Stimulated activated CD4-positive, alpha-beta T cell treated with anti-CD3 and anti-CD28 coated beads, Interleukin-1b, Interleukin-23, amount 100 ng/mL, for 48 hours (primary cell): ENCODE measurements at places on chromosomes 5 and 9.
A peak's percentile ranks its signal among the peaks of the same experiment; 100 is the strongest.

DNA sequence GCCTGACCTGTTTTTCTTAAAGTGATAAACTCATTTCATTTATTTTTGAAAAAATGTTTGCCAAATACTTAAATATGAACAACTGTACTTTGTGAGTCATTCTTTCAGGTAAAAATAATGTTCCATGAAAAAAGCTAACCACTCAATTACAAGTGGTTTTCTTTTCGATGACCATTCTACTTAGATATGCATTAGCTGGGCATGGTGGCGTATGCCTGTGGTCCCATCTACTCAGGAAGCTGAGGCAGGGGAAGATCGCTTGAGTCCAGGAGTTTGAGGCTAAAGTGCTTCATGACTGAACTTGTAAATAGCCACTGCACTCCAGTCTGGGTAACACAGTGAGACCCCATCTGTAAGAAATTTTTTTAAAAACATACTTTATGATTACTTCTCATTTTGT lies 4.0 kb upstream of the WDR70 start:
- DNase-seq, result no peak

GRCh38 chr9:77765781-77766259 lies 117.7 kb upstream of the GNA14 start:
- no peak for DNase-seq

DNA sequence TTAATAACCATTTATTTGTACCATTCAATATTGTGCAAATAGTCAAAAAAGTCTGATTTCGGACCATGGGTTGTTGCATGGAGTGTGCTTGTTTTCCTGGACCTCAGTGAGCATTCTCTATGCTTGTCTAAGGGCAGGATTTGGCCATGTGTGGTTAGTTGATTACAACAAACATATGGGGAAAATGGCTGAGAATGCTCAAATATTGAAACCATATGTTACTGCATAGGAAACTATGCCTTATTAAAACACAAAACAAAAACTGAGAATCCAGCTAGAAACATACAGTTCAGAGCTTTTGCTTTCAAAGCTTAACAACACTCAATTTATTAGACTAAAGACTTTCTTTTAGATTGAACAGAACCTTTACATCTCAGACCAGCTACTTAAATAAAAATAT lies 928.3 kb downstream of the NR2F1-AS1 start:
- DNase-seq, result no peak

DNA sequence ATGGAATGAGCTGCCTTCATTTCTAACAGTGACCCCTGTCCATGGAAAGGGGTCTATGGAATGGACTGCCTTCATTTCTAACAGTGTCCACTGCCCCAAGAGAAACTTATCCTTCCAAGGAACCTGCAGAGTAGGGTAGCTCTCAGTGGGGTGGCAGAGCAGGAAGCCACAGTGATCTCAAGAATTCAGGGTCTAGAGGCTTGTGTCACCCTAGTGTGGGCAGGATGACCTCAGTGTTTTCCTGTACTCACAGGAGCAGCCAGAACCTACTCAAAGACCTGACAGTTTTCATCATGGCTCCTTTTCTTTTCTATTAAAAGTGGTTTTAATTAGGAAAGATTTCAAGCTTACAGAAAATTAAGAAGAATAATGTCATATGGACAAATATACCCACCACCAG lies 27.5 kb downstream of the SEC61B start:
- peak; percentile 34 for DNase-seq

- no peak for DNase-seq
These were observed 1020.0 kb upstream of the ARRDC3 start for GRCh38 chr5:92402956-92403702.

DNA sequence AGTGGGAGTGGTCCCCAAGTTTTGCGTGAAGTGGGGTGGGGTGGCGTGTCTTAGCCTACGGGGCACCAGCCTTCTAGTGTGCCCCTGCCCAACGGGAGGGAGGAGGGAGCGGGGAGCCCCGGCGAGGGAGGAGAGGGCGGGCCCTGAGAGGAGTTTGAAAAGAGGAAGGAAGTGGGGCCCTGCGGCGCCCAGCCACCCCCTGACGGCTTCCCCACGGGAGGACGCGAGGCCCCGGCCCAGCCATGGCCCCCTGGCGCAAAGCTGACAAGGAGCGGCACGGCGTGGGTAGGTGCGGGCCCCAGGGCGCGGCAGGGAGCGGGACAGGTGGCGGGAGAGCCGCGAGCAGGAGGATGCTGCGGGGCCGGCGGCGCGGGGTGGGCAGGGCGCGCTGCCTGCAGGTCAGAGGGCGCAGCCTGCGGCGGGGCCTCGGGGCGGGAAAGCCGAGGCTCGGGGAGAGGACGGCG lies at the start of gene DOCK2:
TSS of gene DOCK2 (plus strand) at position 191 of the 464 bp plus-strand sequence. CDS start at position 243, 52 bp downstream.
- DNase-seq, result peak; percentile 75

GRCh38 chr9:112341730-112342129 lies 8.3 kb upstream of the PTBP3 start:
- no peak for DNase-seq

GRCh38 chr5:98504505-98504904 lies 269.0 kb upstream of the RGMB start:
- DNase-seq, result no peak

GRCh38 chr9:28487561-28487960 lies 914.3 kb upstream of the C9orf72 start:
- no peak for DNase-seq

DNA sequence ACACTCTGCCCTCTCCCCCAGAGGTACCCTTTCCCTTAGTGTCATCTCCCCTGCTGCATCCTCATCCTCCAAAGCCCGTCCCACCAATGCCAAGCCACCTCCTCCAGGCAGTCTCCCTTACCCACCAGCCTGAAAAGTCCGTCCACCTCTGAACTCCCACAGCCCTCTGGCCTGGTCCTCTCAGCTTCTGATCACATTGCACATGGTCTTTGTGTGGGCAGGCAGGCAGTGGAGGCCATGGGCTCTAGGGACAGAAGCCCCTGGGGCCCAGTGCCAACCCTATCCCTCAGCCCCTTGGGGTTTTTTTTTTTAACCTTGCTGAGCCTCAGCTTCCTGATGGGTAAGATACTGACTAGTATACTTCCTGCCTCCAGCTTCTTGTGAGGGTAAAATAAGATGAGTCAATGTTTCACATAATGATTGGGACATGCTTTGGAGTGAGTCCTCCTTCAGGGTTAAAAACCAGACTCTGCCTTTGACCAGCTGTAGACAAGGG lies 19.4 kb downstream of the CSF1R start:
- no peak for DNase-seq

DNA sequence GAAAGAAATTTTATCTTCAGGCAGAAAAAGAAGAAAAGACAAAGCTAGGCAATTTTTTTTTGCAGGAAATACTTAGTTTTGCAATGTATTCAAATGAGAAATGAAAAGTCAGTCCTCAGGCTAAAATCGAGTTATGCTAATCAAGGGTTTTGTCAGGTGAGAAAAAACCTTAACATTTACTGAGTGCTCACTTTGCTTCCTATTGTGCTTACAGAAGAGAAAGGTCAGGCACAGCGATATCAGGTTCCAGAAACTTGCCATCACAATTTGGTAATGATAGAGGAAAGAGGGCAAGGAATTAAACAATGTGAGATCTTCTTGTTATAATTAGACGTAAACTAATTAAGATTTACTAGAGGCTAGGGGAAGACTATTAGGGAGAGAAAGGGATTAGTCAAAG lies 431.7 kb upstream of the CTNND2 start:
- no peak for DNase-seq

DNA sequence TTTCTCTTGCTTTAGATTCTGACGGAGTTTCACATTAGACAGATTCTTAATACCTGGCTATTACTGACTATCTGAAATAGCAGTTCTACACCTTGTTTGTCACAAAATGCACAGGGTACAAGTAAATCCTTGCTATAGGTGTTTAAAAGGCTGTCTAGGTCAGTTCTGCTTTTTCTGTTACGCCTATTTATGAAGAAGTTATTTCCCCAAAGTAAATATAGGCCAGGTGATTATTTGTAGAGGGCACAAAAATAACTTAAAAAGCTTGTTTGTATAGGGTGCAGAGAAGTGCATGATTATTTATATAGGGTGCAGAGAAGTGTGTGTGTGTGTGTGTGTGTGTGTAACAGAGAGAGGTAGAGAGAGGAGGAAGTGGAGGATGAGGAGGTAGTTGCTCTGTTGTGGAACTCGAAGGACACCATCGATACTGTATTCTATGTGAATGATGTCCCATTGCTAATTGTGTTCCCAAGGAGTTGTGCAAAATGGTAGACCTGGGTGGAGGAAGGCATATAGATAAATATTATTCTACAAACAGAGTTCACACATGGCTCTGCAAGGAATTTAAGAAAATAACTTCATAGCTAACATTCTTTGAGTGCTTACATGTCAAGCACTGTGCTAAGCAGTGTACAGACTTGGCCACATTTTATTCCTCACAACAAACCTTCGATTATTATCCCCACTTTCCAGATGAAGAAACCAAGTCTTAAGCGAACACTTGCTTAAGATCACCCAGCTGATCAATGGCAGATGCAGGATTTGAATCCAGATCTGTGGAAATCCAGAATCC lies 96.3 kb upstream of the EQTN start:
- DNase-seq, result no peak

DNA sequence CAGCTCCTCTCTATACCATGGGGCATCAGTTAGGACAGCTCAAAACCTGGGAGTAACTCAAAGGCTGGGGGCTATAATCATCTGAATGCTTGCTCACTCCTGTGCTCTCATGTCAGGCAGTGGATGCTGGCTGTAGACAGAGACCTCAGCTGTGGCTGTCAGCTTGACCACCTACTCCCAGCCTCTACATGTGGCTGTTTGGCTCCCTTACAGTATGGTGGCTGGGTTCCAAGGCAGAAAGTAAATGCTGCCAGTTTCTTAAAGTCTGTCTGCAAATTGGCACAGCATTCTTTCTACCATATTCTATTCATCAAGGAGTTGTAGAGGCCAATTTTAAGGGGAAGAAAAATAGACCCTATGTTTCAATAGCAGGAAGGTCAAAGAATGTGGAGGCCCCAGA lies 66.9 kb downstream of the TMC1 start:
- no peak for DNase-seq

DNA sequence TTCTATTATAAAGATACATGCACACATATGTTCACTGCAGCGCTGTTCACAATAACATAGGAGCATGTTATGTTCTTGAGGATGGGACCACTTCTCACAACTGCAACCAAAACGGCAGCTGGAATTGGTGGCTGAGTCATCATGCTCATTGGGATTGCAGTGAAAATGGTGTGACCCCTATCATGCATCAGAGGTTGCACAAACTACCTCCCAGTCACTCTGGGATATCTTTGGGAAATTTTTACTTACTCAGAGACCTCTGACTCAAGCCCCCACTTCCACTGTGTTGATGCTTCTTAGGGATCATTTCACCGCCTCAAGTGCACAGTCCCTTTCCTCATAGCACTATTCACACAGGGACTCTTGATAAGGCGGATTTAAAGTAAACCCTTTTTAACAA lies 474.1 kb downstream of the BNC2 start:
- DNase-seq, result no peak

DNA sequence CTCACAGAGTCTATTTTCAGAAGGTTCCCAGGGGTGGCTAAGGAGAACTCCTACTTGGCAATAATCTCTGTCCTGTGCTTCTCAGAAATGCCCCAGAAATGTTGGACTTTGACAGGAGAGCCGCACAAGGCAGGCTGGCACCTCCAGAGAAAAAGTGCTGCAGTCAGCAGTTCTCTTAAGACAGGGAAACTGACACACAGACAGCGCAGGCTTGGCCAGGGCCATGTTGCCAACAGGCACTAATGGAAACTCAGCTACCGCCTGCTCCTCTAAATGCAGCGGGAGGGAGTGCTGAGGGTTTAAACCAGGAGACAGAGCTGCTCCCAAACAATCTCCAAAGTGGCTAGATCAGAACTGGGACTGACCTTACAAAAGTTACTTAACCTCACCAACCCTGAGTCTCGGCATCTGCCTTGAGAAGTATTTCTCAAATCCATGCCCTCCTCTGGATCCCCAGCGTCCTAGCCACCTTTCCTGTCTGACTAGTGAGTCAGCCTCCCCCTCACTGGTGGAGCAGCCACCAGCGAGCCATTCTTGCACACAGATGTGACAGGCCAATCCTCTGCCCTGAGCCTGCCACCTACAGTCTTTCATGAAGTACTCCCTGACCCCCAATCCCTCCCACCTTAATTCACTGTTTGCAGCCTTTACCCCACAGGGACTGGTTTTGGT lies 186.4 kb downstream of the CDK5RAP2 start:
- DNase-seq, result no peak

DNA sequence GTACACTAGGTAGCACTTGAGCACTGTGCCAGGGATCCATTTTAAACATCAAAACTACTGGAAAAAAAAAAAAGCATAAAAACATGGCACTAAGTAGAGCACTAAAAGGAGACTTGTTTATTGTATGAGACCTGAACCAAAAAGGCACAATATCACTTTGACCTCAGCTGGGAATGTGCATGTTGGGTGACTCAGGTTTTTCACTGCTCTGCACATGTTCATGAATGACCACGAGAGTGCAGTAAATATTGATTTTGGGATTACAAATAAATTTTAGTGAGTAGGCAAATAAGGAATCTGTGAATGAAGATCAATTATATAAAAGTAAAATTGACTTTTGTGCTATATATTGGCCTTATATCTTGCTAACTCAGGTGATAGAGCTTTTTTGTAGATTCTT lies 11.8 kb downstream of the RMI1 start:
- no peak for DNase-seq

DNA sequence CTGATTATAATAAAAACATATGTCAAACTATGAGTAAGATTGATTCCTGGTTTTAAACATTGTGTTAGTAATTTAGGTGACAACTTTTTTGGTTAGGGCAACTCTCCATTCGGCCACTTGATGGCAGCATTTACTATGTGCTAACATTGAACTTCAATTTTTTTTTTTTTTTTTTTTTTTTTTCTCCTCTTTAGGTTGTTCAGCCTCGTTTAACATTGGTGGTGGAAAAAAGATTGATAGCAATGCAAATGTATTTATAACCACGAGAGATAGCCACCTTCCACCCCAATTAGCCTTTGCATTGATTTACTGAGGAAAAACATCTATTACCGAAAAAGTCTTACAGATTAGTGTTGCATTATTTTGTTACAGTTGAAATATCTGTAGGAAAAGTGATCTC lies 159.1 kb downstream of the CSNK1G3 start:
- DNase-seq, result peak; percentile 46

DNA sequence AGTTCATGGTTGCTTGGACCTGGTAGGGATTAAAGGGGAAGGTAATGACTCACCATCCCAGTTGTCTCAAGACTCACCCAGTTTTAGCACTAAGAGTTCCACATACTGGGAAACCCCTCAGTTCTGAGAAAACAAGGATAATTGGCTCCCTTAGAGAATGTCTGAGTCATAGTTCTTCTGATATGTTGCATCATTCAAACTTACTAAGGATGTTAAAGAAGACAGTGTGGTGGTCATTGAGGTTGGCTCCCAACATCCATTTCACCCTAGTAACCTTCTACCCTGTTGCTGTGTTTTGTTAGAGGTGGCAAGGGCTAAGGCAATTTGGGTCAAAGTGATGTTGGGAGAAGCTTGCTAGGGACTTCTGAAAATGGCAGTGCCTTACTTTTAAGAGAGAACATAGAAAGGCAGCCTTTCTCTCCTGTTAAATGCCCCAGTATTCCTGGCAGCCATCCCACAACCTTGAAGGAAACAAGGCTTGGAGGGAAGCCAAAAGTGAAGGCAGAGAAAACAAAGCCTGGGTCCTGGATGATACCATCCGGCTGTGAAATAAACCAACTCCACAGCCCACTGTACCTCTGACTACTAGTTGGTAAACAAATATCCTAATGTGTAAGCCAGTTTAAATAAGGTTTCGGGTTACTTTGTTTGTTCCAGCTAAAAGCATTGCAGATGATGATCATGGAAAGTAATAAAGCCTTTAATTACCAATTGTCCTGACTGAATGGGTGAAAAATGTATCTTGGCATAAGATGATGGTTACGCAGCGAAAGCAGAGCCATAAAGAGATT lies 80.4 kb upstream of the ADAMTSL1 start:
- no peak for DNase-seq

- peak; percentile 40 for DNase-seq
These were observed 2.8 kb downstream of the PDLIM7 start for GRCh38 chr5:177494346-177495195.
